MG63 (cell line): ENCODE measurements at places on chromosomes 2 and 18. TPM values are rescaled to one million over a fixed set of nuclear protein-coding genes. Genes with fewer than 3 reads are reported as not detected.

SERPINB10 gene
- total RNA-seq, result not detected in 2 replicates

GRCh38 chr2:90077948-90078347 lies 1386.5 kb downstream of the RPIA start:
- DNase-seq, result no peak

DNA sequence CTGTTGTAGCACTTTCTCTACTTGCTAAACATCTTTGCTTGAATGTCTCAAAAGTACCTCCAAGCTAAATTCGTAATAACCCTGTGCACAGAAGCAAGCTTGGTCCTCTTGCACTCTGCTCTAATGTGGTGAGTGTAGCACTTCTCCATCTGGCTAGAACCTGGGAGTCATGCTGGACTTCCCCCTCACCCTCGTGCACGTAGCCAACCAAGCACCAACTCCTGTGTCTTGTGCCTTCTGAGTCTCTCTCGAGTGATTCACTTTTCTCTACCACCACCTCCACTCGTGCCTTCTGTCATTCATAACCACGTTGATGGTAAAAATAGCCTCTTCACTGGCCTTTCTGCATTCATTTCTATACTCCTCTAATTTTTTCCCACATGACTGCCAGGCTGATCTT lies 91.9 kb upstream of the KCNE4 start:
- DNase-seq, result no peak

DNA sequence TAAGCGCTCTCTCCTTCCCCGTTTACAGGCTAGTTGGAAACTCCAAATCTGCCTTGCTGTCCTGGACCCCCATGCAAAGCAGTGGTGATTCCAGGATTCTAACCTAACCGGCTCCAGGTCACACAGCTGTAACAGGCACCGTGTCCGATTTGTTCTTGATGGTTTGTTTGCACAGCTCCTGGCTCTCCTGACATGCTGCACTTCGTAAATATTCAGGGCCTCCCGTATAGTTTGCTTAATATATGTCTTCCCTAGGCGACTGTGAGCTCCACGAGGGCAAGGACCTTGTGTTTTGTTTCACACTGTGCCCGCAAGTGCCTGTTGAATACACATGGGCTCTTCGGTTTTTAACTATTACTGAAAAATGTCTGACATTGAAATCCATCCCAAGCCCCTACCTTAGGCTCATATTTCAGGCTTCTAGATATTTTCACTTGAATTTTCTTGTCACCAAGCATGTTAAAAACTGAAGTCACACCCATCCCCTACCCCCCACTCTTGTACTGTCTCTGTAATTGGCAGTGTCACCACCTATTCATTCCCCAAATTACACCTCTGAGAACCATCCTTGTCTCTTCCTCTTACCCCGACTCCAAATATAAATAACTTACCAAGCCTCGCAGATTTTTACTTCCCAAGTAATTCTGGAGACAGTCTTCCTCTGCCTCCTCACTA lies 1.0 kb upstream of the PUM2 start:
- no peak for DNase-seq

DNA sequence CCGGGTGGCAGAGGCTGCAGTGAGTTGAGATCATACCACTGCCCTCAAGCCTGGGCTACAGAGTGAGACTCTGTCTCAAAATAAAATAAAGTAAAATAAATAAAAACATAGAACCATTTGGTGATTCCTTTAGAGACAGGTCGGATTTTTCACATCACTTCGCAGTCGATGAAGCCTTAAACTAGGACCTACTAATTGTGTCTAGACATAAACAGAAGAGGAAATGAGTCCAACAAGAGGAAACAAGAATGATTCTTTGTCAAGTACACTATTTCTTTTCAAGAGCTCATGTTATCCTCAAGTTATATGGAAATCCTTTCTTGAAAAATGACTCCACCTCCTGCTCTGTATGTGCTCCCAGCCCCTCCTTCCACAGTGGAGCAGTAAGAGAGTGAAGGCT lies 758.9 kb downstream of the DPP10 start:
- DNase-seq, result no peak

DNA sequence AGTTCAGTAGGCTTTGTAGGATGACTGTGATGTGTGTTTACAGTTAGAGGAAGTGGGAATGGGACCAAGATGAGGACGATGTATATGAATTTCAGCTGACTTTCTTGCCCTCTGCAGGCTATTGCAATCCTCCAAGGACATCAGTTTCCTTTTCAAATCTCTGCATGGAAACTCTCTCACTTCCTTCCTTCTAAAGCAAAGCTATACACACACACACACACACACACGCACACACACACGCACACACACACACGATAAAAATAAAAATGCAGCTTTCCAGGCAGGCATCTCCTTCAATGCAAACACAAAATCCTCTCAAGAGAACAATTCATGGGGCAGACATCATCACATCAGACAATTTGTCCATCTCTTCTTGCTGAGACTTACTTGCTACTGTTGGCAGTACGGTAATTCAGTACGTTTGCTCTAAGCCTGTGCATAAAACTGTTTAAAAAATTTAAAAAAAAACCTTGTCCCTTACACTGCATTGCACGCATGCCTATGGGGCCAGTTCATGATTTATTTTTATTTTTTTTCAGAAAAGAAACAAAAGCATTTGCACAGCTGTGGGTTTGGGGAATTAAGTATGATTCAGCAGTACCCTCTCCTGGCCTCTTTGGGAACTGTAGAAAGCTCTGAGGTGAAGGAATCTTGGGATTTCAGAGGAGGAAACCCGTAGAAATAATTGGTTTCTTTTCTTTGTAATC lies 27.1 kb upstream of the ICOS start:
- DNase-seq, result peak; percentile 15

GRCh38 chr2:110854355-110855081 lies 122.1 kb downstream of the ACOXL start:
- no peak for DNase-seq

GRCh38 chr2:159612255-159612901 lies 4.0 kb downstream of the BAZ2B start:
- DNase-seq, result no peak
